ENCODE measurements at places on chromosomes 2 and 18.

DNA sequence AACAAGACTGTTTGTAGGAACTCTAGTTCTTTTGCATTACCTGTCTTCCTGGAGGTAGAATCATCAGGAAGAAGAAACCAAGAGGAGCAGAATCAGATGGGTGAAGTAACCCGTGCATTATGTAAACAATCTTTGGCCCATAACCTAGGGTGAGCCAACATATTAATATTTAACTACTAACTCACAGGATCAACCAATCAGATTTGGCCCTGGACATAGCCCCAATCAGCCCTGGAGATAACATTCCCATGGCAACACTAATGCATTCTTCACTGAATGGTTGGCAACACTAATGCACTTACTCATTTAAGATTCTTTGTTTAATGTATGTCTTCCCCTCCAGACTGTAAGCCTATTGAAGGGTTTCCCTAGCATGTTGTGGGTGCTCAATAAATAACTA, 72.0 kb upstream of the CTAGE1 start:
- no peak for DNase-seq

- no peak for DNase-seq
Measured at GRCh38 chr2:221914334-221914880, 342.3 kb upstream of the EPHA4 start.

- DNase-seq, result no peak
Measured at GRCh38 chr18:58649966-58650816, 21.1 kb upstream of the MALT1 start.

GRCh38 chr2:109549016-109549590, 64.7 kb downstream of the SEPTIN10 start:
- no peak for DNase-seq

DNA sequence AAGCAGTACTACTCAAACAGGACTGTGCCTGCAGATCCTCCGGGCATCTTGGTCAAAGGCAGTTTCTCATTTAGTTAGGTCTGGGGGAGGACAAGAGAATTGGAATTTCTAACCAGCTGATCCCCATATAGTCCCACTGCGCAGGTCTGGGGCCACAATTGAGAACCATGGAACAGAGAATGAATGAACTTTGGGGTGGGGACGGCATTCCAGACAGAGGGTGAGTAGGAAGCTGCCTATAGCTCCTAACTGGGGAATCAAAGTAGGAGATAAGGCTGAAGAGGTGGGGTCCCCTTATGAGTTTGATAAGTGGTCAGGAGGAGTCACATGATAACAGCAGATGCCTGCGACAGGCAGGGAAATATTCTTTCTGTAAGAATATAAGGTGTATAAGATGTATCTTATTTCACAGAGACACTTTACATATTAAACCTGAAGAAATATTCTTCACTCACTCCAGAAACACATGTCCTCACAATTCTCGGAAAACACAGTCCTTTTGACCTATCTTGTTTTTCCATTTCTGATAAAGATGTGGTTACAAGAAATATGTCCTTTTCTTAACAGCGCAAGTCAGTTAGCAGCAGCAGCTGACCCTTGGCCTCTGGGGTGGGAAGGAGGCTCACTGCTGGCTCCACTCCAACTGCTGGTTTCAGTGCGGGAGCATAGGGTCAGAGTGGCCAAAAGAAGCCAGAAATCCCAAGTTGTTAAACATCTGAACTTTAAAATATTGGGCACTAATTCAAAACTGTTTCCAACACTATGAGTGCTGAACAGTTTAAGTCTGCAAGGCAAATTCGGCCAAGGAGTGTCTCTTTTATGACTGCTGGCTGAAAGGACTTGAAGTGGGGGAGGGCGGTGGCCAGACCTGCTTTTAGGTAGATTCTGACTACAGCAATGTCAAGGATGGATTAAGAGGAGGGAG, 12.6 kb upstream of the TMEM214 start:
- DNase-seq, result no peak

GRCh38 chr2:180910831-180911665, 69.4 kb upstream of the UBE2E3 start:
- DNase-seq, result no peak
